ENCODE measurements at places on chromosomes 5 and 9. TPM values are rescaled to one million over a fixed set of nuclear protein-coding genes. Genes with fewer than 3 reads are reported as not detected.

DNA sequence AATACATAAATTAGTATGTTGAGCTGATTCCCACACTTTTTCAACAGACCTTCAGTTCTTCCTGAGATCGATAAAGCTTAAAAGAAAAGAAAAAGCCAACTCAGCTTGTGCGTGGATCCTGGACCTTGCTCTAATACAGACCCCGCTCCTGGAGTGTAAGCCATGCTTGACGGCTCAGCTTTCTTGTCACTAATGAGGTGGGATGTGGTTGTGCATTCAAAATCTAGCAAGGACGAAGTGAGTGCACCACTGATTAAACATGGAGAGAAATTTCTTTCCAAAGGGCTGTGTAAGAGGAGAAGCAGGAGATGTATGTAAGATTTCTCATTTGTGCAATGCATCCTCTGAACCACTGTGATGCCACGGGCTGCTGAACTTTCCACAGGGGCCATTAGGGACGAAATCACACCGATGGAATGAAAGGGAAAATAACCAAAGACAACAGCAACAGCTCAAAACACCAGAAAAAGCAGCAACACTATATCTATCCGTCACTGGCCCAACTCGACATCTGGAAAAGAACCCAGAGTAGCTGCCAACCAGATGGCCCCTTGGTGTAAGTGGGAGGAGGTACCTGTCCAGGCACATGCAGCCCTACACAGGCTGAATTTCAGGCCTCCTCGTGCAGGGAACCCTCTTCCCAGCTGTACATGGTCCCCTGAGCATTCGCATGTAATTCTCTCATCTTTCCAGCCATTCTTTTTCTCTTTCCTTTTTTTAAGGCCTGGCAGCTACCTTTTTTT lies 178.9 kb downstream of the SREK1 start:
- no peak for DNase-seq

DNA sequence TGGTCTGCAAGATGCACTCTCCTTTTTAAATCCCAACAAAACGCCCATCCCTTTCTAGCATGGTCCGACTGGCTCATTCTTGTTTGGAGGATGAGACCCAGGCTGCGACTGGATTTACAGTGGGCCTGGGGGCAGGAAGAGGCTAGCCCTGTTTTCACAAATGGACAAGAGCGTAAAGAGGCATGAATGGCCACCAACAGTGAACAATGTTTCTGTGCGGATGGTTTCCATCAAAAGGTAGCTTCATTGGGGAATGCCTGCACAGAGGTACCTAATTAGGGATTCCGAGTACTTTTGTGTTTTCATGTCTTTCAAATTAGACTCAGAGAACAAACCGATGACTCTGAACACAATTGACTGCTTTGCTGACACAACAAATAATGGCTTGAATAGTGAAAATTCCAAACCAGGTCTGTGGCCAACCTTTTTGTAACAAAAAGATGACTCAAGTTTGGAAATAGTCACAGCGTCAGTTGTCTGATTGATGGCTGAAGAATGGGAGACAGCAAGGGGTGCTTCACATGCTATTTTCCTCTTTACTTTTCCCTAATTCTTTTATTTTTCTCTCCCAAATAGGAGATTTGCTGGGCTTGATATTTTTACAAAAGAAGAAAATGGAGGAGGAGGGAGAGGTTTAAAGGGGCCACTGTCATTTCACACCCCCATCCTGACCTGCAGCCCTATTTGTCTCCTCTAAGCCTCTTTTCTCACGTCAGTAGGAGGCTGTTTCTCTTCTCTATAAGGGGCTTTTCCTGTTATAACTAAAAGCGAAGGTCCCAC lies 208.1 kb upstream of the S1PR3 start:
- peak; percentile 48 for DNase-seq

GRCh38 chr9:111037356-111037707 lies 938 bp downstream of the LPAR1 start:
- DNase-seq = peak; percentile 37

- DNase-seq = no peak
These were observed 6.7 kb downstream of the TIMD4 start for GRCh38 chr5:156956321-156956720.

DNA sequence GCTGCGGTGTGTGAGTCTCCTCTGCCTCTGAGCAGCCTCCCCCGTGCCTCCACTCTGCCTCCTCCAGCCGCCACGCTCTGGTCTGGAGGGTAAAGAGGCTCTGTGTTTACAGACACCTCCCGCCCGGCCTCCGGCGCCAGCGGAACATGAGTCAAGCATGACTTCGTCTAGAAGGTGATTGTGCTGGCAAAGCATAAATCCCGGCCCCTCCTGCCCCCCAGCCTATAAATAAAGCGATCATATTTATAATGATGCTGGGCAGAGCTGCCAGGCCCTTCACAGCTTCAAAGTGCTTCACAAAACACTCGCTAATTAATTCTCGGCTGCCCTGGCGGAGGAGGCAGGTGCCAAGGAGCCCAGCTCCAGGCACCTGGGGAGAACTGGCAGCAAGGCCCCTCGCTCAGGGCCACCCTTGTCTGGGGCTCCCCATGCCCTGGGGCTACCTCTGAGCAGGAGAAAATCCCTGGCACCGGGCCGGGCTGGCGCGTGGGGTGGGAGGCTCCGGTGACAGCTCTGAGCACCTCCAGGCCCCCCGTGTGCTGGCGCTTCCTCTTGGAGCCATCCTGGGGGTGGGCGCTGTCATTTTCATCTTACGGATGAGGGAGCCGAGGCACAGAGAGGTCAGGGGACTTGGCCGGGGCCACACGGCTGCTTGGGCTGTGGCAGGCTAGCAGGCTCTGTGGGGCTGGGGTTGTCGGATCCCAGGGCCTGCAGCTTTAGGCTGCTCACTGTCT lies 87.8 kb downstream of the RXRA start:
- DNase-seq = peak; percentile 89

DNA sequence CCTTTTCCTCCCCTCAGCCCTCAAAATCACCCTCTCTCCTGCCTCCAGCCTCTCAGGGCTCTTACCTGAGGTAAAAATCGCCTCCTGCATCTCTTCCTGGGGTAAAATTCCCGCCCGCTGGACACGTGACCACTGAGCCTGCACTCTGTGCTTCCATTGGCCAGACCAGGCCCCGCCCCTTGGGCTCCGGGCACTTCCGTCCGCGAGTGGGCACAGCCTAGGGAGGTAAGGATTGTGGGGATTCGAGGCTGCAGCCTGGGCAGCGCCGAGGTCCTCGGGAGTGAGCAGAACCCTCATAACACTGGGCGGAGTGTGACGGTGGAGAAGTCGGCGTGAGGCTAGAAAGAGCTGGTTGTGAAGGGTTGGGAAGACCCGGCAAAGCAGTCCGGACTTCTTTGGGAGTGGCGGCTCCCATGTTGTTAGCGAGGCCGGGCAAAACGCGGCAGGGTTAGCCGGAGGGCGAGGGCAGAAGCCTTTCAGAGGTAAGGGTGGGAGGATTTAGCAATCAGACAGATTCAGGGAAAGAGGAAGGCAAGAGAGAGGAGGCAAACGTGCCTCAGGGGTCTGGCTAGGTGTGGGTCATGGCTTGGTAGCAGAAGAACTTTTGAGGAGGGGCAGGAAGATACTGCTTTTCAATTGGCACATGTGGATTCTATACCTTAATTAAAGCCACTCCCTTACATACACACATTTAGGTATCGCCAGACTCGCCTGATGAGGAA lies at the start of gene SHOC1:
Gene SHOC1 (minus strand): TSS at position 103 of the 722 bp plus-strand sequence. CDS start 3,519 bp downstream, outside the sequence.
- DNase-seq = no peak

DNA sequence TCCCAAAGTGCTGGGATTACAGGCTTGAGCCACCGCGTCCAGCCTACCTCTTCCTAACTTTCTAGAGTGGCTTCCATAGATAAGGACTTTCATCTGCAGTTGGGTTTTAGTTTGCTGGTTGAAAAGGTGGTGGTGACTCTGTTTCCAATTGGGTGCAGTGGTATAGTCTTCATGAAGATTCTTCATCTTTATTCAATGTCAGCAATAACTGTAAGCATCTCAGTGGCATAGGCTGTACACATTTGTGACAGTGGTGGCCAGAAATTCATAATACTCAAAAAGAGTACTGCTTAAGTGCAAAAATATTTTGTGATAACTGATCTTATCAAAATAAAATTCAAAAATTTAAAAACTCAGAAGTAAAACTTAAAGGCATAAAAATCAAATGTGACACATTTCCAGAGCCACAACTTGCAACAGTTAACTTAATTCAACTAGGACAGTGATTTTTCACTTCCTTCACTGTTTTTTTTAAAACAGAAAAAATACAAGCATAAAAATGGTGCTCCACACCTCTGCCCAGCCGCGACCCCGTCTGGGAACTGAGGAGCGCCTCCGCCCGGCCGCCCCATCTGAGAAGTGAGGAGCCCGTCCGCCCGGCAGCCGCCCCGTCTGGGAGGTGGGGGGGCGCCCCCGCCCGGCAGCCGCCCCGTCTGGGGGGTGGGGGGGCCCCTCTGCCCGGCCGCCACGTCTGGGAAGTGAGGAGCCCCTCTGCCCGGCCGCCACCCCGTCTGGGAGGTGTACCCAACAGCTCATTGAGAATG lies 56.4 kb upstream of the CDK5RAP2 start:
- DNase-seq = no peak

GRCh38 chr5:153447534-153447933 lies 42.9 kb upstream of the GRIA1 start:
- no peak for DNase-seq

Gene SLC1A3
- total RNA-seq = 1.3 TPM

Gene PRDM9
- not detected for total RNA-seq

Gene PCA3
- total RNA-seq = not detected

Gene CARTPT
- total RNA-seq = not detected

Gene BHMT2
- total RNA-seq = 0.56 TPM

Gene LRRC19
- total RNA-seq = not detected

Gene ACOT12
- total RNA-seq = not detected

Gene SOWAHA
- not detected for total RNA-seq

Gene PCDHGB2
- total RNA-seq = 2.8 TPM
